ENCODE measurements at places on chromosomes 4 and X. TPM values are rescaled to one million over a fixed set of nuclear protein-coding genes. Genes with fewer than 3 reads are reported as not detected.

IGSF1 gene
- 0.78 TPM for total RNA-seq

DNA sequence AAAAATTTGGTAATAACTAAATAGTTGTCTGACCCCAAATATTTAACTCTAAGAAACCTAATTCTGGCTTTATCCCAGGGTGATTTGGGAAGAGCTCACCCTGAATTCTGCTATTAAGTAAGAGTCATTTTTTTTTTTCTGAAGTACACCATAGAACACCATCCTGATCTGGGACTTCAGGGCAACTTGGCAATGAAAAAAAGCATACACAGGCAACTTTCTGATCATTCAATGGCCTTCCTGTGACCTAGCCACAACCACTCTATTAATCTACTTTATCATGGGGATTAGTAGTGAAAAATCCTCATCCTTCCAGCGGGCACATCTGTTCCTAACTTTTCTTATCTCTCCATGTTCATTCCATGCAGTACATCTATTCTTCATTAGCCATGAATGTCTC, 333.2 kb upstream of the MAD2L1 start:
- DNase-seq, result no peak

DNA sequence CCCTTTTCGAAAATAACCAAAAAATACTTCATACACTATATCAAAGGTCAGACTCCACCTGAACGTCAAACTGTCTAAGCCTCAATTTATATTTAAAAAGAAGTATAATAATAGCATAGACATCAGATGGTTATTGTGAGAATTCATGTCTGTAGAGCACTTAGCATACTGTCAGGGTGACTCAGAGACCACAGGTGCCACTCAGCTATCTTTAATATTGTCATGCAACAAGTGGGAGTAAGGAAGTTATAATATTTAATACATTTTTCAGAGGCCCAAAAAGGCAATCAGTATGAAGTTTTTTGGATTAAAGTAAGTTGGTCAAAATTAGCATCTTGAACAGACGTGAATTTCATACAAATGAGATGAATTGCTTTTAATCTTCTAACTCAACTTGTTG, 93.3 kb downstream of the PHOX2B start:
- no peak for DNase-seq

- DNase-seq, result no peak
Observed at GRCh38 chrX:40003071-40003427, 94.7 kb downstream of the BCOR start.

GRCh38 chrX:68997911-68998310, 167.3 kb downstream of the PJA1 start:
- no peak for DNase-seq

- DNase-seq, result no peak
Observed at GRCh38 chr4:145276050-145276449, 95.7 kb upstream of the OTUD4 start.

All from occipital lobe (tissue), 3 donors.